ENCODE measurements at places on chromosomes 1 and 21.
A peak's percentile ranks its signal among the peaks of the same experiment; 100 is the strongest.

DNA sequence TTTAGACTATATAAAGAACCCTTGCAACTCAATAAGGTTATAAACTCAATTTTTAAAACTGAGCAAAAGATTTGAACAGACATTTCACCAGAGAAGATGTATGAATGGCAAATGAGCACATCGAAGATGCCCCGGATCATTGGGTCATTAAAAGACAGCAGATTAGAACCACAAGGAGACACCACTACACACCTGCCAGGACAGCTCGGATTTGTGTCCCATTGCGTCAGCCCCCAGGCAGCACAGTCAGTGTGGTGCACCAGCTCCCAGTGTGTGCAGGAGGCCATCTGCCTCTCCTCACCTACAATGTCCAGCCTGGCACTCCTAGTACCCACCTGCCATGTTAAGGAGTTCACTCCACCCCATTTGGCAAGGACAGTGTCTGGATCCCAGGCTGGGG is 61.1 kb upstream of the LRP8 start:
- peaks cover 35% of the 10 kb centered on the region for H3K27me3 ChIP-seq
- no peak overlapping the region for H3K4me3 ChIP-seq
- H3K36me3 ChIP-seq = peaks cover 2% of the 10 kb centered on the region

- H3K27ac ChIP-seq = no peak overlapping the region
- H3K36me3 ChIP-seq = no peaks in the 10 kb centered on the region
- DNase-seq = no peak
- H3K4me3 ChIP-seq = no peak overlapping the region
Observed at GRCh38 chr1:209503196-209503595, 80.3 kb upstream of the CAMK1G start.

- no peak overlapping the region for H3K4me3 ChIP-seq
- no peak overlapping the region for H3K27ac ChIP-seq
- no peaks in the 10 kb centered on the region for H3K36me3 ChIP-seq
- no peaks in the 10 kb centered on the region for H3K27me3 ChIP-seq
Observed at GRCh38 chr1:36924282-36924811, 110.0 kb downstream of the GRIK3 start.

DNA sequence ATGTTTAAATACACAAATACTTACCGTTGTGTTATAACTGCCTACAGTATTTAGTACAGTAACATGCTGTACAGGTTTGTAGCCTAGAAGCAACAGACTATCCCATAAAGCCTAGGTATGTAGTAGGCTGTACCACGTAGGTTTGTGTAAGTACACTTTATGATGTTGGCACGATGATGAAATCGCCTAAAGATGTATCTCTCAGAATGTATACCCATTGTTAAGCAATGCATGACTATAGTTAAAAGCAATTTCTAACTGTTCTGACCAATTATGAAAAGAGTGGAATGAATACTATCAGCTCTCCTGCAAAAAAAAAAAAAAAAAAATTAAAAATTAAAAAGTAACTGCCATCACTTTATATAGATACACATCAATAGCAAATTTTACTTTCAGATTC is 11.4 kb downstream of the HP1BP3 start:
- peaks cover 48% of the 10 kb centered on the region for H3K36me3 ChIP-seq
- H3K4me3 ChIP-seq = no peak overlapping the region
- H3K27me3 ChIP-seq = no peaks in the 10 kb centered on the region

DNA sequence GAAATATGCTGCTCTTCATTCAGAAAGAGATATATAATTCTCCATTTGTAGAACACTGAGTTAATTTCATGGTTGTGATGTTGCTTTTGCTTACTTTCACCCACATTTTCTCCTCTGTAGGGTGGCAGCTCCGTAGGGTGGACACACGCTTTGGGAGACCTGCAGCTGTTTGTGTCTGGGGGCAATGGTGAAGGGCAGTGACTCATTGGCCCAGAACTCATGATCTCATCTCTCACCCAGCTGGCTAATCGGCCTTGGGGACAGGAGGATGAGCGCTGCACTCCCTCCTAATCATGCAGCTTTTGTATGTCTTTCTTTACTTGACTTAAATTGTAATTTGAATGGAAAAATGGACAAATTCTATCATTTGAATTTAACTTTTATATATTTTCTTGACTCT is 9.6 kb downstream of the DISC1 start:
- H3K27ac ChIP-seq = peak overlapping the region; percentile 87
- H3K27me3 ChIP-seq = no peaks in the 10 kb centered on the region

GRCh38 chr1:9256332-9256731 is 21.8 kb downstream of the H6PD start:
- no peak overlapping the region for H3K27ac ChIP-seq
- no peak overlapping the region for H3K4me3 ChIP-seq
- peaks cover 10% of the 10 kb centered on the region for H3K4me1 ChIP-seq

GRCh38 chr1:37485902-37486679 is 11.7 kb downstream of the ZC3H12A start:
- no peak overlapping the region for H3K4me3 ChIP-seq
- peaks cover 26% of the 10 kb centered on the region for H3K36me3 ChIP-seq
- no peak overlapping the region for H3K27ac ChIP-seq
- H3K27me3 ChIP-seq = no peaks in the 10 kb centered on the region
- DNase-seq = no peak

DNA sequence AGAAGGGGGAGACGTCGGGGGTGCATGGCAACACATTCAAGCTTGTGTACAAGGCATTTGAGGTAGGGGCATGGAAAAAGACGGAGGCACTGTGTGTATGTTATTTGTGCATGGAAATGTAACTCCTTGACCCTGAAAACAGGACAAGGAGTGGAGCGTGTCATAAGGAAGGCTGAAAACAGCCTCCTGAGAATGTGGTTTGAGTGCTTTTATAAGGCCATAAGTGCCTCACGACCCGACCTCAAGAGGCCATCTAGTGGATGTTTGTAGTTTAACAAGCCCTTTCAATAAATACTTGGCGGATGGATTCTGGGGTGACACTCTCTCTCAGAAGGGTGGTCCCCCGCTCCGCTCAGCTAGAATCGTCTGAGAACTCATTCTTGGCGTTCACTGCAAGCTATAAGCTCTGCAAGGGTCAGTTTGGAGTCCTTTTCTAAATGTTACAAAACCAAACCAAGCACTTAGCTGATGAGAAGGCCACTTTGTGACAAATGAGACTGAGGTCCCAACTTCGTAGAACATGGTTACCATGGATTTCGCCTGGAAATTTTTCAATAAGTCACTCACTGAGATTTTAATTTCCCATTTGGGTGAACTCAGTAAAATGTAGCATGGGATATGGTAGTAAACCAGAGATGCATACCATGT is 38.8 kb upstream of the CLCA4 start:
- peaks cover 8% of the 10 kb centered on the region for H3K4me1 ChIP-seq
- DNase-seq = no peak
- H3K36me3 ChIP-seq = no peaks in the 10 kb centered on the region
- no peak overlapping the region for H3K4me3 ChIP-seq
- H3K27ac ChIP-seq = no peak overlapping the region
- H3K27me3 ChIP-seq = no peaks in the 10 kb centered on the region

DNA sequence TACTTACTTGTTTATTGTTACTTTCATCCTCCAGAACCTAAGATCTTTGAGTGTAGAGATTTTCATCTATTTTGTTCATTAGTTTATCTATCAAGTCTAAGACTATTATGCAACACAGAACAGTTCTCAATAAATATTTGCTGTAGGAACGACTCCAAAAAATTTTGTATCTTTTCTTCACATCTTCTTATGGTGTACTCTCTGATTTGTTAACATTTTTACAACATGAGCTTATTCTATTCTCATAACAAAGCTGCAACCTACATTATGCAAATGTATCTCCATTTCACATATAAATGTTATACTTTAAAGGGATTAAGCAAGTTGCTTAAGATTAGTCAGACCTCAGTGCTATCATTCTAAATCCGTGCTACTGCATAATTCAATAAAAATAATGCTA is 514.2 kb upstream of the ZP4 start:
- H3K27me3 ChIP-seq = no peaks in the 10 kb centered on the region
- peaks cover 25% of the 10 kb centered on the region for H3K4me1 ChIP-seq
- no peak for DNase-seq
- no peak overlapping the region for H3K27ac ChIP-seq
- H3K36me3 ChIP-seq = no peaks in the 10 kb centered on the region

DNA sequence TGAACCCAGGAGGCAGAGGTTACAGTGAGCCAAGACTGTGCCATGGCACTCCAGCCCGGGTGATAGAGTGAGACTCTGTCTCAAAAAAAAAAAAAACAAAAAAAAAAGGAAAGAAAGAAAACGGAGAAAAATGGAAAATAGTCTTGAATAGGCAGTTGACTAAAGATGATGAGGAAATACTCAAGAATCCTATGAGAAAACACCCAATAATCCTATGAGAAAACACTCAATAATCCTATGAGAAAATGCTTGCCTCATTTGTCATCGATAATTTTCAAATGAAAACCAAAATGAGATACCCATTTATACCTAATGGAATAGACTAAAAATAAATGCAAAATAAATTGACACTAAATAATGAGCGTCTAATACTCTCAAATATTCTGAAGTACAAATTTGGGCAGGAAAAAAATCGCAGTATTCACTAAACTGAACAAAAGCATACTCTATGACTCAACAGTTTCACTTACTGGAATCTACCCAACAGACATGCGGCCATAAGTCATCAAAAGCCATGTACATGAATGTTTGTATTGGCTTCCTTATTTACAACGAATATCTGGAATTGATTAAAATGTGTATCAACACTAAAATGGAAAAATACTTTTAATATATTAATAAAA is 733.9 kb upstream of the CHRM3 start:
- H3K4me3 ChIP-seq = no peak overlapping the region
- DNase-seq = no peak
- H3K27me3 ChIP-seq = no peaks in the 10 kb centered on the region
- peaks cover 54% of the 10 kb centered on the region for H3K4me1 ChIP-seq
- peaks cover 4% of the 10 kb centered on the region for H3K36me3 ChIP-seq

GRCh38 chr1:9730096-9730901 is 78.8 kb downstream of the PIK3CD start:
- no peak overlapping the region for H3K4me3 ChIP-seq
- no peak overlapping the region for H3K27ac ChIP-seq
- DNase-seq = no peak
- no peaks in the 10 kb centered on the region for H3K27me3 ChIP-seq
- H3K36me3 ChIP-seq = peaks cover 57% of the 10 kb centered on the region
- no peaks in the 10 kb centered on the region for H3K4me1 ChIP-seq

- no peak overlapping the region for H3K27ac ChIP-seq
- no peak for DNase-seq
- no peaks in the 10 kb centered on the region for H3K36me3 ChIP-seq
- H3K4me1 ChIP-seq = no peaks in the 10 kb centered on the region
Observed at GRCh38 chr1:160618763-160619274, 28.0 kb downstream of the SLAMF1 start.

GRCh38 chr1:228068359-228068758 is 14.1 kb upstream of the ARF1 start:
- H3K4me1 ChIP-seq = no peaks in the 10 kb centered on the region
- H3K27me3 ChIP-seq = peaks cover 16% of the 10 kb centered on the region
- no peak overlapping the region for H3K4me3 ChIP-seq
- no peak for DNase-seq
- no peaks in the 10 kb centered on the region for H3K36me3 ChIP-seq

DNA sequence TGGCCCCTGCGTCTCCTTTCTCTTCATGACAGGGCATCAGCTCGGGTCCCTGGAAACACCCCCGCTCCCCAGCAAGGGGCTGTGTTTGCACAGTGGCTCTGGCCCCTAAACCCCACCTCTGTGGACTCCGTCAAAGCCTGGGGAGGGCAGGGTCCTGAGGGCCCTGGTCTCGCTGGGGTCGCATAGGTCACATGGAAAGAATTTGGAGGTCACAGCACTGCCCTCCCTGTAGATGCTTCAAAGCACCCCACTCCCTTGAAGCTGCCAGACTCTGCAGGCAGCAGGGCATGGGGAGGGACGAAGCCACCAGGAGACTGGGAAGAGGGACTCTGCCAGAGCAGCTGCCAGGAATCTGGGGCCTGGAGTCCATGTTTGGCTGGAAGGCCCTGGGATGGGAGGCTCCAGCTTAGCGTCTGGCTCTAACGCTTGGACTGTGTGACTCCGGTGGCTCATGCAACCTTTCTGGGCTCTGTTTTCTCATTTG is 36.6 kb upstream of the ECE1 start:
- H3K36me3 ChIP-seq = peaks cover 8% of the 10 kb centered on the region
- H3K27ac ChIP-seq = peak overlapping the region; percentile 98
- no peaks in the 10 kb centered on the region for H3K27me3 ChIP-seq
- H3K4me3 ChIP-seq = no peak overlapping the region

GRCh38 chr21:31382060-31382459 is 38.0 kb upstream of the TIAM1 start:
- no peaks in the 10 kb centered on the region for H3K4me1 ChIP-seq
- H3K27me3 ChIP-seq = no peaks in the 10 kb centered on the region
- DNase-seq = no peak
- H3K36me3 ChIP-seq = no peaks in the 10 kb centered on the region
- H3K4me3 ChIP-seq = no peak overlapping the region

GRCh38 chr1:201436969-201437368 is 15.4 kb upstream of the TNNI1 start:
- H3K27me3 ChIP-seq = no peaks in the 10 kb centered on the region
- no peak overlapping the region for H3K27ac ChIP-seq
- no peak overlapping the region for H3K4me3 ChIP-seq
- peaks cover 3% of the 10 kb centered on the region for H3K36me3 ChIP-seq
- DNase-seq = no peak

DNA sequence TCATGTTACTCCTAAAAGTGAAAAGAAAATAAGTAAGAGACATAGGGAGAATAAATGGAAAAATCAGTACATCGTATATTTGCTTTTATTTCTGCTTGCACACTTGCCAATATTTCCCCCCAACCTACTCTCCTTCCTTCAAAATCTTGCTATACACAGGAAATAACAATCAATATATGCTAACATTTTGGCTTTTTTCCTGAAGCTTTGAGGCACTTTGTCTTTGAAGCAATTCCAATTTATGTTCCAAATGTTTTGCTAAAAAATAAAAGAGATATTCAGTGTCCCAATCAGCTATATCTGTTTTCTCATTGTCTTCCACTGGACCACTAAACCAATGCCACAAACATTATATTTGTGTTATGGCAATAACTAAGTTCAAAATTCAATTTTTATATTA is 184.0 kb upstream of the NEGR1 start:
- no peaks in the 10 kb centered on the region for H3K27me3 ChIP-seq
- no peaks in the 10 kb centered on the region for H3K36me3 ChIP-seq
- H3K4me3 ChIP-seq = no peak overlapping the region
- H3K27ac ChIP-seq = no peak overlapping the region

DNA sequence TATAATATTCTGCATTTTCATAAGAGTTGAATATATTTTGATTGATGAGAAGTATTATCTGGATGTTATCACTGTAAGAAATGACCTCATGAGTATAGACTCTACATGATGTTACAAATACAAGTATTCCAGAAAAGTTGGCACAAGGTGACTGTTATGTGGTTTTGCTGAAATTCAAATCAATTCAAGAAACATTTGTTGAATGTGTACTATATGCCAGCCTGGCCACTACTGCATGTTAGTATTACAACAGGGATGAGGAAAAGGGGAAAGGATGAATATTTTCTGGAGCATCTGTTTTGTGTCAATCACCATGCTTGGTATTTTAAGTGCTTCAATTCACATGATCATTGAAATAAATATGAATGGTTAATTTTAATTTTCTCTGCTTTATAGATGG is 250.9 kb upstream of the PBX1 start:
- no peak overlapping the region for H3K27ac ChIP-seq
- no peaks in the 10 kb centered on the region for H3K36me3 ChIP-seq
- H3K4me1 ChIP-seq = no peaks in the 10 kb centered on the region
- no peak overlapping the region for H3K4me3 ChIP-seq
- DNase-seq = no peak
- H3K27me3 ChIP-seq = peaks cover 1% of the 10 kb centered on the region
